AG04449 (cell line): ENCODE measurements at places on chromosomes 1 and 21.
A peak's percentile ranks its signal among the peaks of the same experiment; 100 is the strongest.

DNA sequence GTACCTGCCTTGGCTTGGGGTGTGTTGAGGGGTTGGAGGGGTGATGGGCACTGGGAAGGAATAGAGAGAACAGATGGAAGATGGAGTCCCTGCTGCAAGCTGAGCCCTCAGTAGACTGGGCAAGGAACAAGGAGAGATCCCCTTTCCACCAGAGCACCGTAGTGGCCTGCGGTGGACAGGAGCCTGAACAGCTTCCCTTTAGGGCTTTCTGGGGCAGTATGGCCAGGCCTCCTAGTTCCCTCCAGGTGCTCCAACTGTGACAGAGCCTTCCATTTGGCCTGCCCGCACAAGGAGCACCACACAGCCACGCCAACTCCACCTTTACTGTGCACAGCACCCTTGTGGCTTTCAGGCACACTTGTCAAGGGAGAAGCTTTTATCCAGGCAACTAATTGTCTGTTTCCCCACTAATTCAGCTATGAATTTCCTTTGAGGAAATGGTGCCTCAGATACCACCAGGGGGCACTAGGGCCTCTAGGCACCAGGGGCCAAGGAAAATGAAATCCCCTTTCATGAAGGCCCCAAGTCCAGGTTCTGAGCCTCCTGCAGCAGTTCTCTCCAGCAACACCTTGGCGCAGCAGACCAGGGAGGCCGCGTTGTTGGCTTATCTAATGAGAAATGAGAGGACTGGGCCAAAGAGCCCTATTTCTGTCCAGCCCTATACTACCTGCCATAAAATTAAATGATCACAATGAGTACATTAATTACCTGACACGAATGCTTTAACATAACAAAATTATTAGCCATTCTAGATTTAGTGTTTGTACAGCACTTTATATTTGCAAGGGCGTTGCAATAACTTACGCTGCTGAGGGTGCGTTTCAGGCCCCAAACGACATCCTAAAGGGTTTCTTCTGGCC lies 23.1 kb upstream of the ERI3 start:
- no peak for DNase-seq

DNA sequence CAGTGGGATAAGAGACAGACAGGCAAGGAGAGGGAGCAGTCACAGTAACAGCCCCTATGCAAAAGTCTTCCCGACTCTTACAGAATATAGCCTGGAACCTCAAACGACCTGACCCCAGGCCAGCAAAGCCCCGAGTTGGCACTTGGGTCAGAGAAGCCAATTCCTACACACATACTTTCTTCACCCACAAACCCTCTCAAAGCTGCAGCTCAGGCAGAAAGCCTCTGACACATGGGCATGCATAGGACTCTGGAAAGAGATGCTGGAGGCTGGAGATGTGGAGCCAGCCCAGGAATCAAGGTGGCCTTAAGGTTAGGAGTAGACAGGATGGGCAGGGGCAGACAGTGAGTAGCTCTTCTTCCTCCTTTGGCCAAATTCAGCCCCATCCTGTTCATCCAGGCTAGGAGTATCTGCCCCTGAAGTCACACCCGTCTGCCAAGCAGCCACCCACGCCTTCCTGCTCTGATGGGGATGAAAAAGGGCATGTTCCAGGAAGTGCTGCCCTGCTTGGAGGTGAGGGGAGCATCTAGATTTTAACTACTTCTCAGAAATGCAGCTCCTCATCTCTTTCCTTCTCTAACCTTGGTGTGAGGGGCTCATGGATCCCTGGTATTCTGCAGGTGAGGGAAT lies 7.8 kb downstream of the SLC41A1 start:
- DNase-seq, result no peak

- no peak for DNase-seq
Measured at GRCh38 chr1:94316183-94316582, 78.8 kb upstream of the ARHGAP29 start.

- DNase-seq, result no peak
Measured at GRCh38 chr1:228459091-228459993, 27.8 kb upstream of the RNF187 start.

GRCh38 chr1:8939000-8939265 lies 6.7 kb upstream of the CA6 start:
- no peak for DNase-seq

- DNase-seq, result no peak
Measured at GRCh38 chr1:148308832-148309458, 156.9 kb upstream of the NBPF11 start.

DNA sequence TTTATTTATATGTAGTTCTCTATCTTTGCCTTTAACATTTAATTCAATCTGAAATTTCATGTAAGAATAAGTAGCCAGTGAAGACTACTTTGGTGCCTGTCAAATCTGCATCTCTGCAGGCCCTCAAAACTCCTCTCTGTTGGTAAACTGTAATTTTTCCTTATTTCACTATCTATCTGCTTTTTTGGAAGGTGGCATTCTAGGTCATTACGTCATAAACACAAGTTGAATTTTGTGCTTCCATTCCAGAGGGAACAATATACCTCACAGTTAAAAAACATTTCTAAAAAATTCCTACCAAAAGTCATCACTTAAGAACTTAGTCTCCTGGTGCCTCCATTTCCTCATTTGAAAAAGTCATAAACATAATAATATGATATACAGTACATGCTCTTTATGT lies 176.0 kb downstream of the GABPA start:
- no peak for DNase-seq

GRCh38 chr1:222777463-222777862 lies 37.4 kb upstream of the DISP1 start:
- DNase-seq, result no peak

DNA sequence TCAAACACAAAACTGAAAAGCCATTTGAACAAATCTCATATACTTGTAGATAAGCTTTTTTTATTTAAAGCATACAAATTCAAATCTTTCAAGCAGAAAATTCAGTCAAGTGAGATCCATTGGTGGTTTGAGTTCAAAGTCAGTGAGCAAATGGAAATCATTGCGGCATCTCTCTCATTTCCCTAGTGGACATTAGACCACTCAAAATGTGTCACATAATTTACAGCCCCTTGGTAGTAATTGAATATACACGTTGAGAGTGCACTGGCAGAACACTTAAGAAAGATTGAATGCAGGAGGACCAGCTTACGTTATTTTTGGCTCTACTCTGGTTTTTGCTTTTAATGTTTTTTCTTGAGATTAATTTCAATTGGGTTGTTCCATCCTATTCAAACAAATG lies 633.7 kb downstream of the USP25 start:
- no peak for DNase-seq

- no peak for DNase-seq
Measured at GRCh38 chr1:152107984-152108881, 7.0 kb downstream of the TCHH start.

GRCh38 chr1:31445951-31446350 lies 32.9 kb downstream of the SERINC2 start:
- DNase-seq, result no peak

DNA sequence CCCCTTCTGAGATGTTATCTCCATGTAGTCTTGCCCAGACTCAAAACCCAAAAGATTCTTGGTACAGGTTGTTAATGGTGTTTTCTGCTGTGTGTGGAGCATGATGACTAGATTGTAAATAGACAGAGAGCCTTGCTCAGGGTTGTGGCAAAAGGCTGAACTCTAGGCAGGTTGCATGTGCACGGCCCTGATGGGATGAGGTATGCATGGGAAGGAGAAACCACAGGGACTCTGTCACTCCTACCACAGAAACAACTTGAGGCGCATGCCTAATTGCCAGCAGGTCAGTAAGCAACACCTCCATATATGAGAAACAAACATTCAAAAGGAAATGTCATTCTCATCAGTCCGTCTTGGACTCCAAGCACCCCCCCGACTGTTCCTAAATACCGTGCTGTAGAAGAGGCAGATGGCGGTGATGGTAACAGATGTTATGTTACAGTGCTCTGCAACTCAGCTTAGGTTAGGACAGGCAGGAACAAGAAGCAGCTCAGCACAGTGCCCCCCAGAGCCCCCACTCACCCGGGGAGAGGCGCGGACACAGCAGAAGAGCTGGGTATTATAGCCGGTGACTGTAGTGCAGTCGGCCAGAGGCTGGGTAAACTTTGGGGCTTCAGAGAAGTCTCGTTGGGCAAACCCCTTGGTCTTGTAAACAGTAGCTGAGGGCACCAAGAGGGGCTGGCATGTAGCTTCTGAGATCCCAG lies 10.9 kb downstream of the MYBPHL start:
- no peak for DNase-seq

DNA sequence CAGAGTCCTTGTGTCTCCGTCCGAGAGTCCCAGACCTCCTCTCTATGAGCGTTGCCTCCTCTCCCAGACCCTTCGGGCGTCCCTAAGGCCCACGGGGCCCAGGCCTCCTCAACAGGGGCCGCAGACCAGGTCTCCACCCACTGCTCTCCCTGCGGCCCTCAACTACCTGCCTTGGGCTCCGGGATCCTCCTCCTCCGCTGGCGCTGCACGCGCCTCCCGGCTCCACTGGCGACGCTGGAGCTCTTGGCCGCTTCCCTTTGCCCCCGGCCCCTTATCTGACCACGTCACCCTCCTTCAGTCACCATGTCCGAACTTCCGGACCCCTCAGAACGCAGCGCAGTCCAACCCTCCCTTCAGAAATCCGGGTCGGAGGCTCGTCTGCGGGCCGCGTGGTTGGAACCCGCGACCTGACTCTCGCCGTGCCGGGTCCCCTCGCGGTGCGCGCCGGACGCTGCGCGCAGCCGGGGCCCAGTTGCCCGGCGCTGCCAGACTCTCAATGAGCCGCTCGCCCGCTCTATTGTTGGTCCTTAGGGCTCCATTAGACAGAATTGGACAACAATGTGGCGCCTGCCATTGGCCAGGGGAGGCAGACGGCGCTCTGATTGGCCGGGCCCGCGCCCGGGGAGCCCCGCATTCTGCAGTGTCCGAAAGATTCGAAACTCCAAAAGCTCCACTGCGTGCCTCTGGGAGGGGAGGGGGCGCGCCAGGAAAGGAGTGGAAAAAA lies at the start of gene DMRTA2:
DMRTA2 (minus strand) TSS at position 498 of the 724 bp plus-strand sequence. CDS start 1,907 bp downstream, outside the sequence.
- no peak for DNase-seq

GRCh38 chr1:27967884-27968466 lies 8.2 kb downstream of the XKR8 start:
- no peak for DNase-seq

- no peak for DNase-seq
Measured at GRCh38 chr1:104294259-104294658, 544.6 kb downstream of the AMY1C start.

GRCh38 chr1:24586970-24587820 lies 31.3 kb downstream of the NCMAP start:
- peak; percentile 9 for DNase-seq

GRCh38 chr1:178587096-178587495 lies 74.2 kb downstream of the TEX35 start:
- no peak for DNase-seq

DNA sequence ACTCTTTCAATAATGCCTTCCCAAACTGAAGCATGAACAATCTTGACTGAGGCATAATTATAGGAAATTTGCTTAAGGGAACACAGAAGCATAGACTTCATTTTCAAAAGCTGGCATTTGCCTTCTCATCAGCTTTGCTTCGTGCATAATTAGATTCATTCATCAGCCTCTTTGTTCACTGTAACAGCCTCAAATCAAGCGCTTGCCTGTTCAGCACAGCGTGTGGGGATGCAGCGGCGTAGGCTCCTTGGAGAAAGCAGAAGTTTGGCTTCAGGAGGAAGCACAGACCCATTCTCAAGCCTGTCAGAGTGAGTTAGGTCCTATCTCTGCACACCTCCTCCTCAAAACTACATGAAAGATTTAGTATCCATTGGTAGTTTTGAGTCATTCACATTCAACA lies 246.4 kb upstream of the MAP1LC3C start:
- no peak for DNase-seq
